ENCODE measurements at places on chromosomes 3 and 15.

DNA sequence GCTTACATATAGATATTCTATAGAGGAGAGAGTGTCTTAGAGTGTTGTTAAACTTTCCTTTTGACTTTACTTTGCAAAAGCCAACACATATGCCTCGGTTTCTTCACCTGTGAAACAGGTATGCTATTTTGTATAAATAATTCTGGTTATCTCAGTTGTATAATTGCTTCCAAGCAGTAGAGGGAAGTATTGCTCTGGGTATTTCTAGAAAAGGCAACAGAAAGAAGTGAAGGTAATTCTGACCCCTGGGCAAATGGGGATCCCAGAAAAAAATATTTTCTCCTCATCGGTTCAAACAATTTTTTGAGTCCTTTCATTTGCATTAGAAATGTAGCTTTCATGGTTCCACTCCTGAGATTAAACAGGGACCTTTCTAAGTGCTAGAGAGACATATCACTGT is 216.5 kb upstream of the SEMA6D start:
- no peak for DNase-seq

DNA sequence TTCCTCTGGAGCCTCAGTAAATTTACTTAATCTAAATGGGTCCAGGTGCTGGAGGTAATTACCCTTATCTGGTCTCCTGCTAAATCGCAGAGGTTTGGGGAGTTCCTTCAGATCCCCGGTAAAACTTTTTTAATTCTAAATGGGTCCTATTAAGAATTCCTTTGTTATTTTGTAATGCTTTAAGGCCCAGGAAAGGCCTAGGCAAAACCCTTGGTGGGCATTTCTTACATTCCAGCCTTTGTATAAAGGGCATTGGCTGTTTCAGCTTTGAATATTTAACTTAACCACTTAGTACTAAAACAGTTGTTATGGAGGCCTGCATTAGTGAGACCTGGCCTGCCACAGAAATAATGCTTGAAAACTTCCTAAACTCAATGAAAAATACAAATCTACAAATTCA is 14.9 kb upstream of the ZNF662 start:
- DNase-seq = no peak

DNA sequence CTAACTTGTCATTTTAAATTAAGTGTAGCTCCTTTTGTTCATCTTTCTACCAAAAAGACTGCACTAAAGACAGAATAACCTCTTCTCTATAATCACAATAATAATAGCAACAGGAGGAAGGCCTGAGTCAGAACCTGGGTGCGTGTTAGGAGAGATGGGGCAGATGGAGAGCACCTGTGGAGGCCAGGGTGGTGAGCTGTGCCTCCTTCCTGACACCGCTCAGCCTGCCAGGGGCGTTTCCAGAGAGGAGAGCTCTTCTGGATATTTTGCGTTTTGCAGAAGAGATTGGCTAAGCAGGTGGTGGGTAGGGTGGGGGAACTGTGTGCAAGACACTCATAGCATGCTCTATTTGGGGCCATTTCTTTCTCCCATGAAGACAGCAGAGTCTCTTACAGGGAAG is 83.5 kb downstream of the MEGF11 start:
- DNase-seq = no peak

DNA sequence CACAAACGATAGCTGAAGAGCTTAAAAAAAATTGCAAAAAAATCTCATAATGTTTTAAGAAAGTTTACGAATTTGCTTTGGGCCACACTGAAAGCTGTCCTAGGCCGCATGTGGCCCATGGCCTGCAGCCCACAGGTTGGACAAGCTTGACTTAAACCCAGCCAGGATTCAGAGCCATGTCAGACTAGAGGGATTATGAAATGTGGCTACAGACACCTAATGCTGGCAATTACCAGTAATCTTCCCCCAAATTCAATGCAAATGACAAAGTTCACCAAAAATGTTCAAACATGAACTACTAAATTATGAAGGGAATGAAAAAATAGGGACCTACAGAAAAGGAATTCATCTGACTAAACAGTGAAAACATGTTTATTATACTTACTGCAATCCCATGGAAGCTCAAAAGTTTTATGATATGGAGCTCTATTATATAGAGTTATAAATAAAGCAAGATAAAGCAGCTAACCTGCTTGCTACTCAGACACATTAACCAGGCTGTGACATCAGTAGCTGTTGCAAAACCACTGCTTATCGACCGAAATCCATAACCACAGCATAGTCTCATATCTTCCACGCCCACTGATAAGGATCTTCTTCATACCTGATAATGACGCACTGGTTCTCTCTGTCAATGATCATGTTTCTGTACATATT is 49.2 kb downstream of the LDHAL6B start:
- DNase-seq = no peak

- no peak for DNase-seq
These were observed 60.0 kb upstream of the MNS1 start for GRCh38 chr15:56524915-56525314.

DNA sequence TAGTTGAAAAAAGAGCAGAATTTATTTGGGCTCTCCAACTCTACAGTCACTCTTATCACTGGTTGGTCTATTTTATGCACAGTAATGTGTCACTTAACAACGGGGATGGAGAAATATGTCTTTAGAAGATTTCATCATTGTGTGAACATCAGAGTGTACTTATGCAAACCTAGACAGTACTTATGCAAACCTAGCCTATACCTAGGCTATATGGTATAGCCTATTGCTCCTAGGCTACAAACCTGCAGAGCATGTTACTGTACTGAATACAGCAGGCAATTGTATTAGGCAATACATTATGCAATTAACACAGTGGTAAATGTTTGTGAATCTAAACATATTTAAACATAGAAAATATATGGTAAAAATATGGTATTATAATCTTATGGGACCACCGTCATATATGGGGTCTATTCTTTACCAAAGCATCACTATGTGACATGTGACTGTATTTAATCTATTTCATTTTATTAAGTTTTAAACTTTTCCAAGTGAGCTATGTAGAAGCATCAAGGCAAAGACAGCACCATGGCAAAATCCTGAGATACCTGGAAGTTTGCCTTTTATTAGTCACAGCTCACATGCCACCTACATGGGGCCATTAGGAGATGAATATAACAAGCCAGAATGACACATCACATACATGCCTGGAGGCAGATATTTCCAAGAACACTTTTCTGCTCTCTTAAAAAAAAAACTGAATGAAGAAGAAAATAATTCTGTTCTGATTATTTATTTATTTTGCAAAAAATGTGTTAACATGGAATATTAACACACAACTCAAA is 537.4 kb downstream of the TUSC7 start:
- DNase-seq = no peak

DNA sequence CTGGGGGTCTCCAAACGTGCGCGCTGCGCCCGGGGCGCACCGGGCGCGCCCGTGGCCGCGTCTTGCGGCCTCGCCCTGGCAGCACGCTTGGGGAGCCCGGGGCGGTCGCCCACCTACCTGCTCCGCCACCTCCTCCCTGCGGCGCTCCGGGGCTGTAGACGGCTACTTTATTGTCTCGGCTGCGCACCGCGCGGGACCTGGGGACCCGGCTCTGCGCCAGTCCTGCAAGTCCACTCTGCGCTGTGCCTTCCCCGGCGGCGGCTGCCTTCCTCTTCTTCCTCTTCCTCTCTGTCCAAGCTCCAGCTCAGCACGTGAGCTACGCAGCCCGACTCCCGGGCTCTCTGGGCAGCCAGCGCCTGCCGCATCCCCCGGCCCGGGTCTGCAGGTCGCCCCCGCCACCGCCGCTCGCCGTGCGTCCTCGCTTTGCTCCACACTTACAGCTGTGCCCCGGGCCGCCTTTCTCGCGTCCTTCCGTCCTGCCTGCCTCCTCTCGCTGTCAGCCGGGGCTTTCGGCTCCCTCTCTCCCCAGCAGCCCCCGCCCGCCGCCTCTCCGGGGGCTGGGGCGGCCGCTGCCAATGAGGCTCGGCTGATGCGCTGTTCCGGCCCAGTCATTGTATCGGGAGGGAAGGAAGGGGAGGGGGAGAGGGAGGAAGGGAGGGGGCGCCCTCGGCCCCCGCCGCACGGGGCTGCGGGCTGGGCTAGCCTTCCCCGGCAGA is 156.4 kb upstream of the FRMD4B start:
- no peak for DNase-seq

- no peak for DNase-seq
These were observed 309.8 kb upstream of the MANF start for GRCh38 chr3:51075221-51075775.

GRCh38 chr3:63096248-63097058 is 181.7 kb upstream of the SYNPR start:
- no peak for DNase-seq

DNA sequence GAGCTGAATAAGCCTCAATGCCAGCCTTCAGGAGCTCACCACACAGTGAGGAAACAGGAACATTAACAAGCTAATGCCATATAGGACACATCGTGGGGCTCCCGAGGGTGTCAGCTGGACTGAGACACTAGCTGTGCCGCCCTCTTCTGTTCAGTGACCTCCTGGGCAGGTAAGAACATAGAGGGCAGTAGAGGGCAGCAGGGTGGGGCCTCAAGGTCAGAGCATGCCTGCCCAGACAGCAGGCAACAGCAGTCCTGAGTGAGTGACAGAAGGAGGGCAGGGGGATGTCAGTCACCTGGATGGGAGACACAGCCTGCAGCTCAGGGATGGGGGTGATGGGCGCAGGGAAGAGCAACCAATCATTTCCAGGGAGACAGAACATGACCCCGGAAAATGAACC is 15.5 kb downstream of the NTRK3 start:
- no peak for DNase-seq

- no peak for DNase-seq
These were observed 13.3 kb upstream of the SRPRB start for GRCh38 chr3:133792171-133792763.

GRCh38 chr15:65982627-65983322 is 113.5 kb downstream of the RAB11A start:
- no peak for DNase-seq

- DNase-seq = no peak
These were observed 849 bp downstream of the TRAK1 start for GRCh38 chr3:42092006-42092405.

DNA sequence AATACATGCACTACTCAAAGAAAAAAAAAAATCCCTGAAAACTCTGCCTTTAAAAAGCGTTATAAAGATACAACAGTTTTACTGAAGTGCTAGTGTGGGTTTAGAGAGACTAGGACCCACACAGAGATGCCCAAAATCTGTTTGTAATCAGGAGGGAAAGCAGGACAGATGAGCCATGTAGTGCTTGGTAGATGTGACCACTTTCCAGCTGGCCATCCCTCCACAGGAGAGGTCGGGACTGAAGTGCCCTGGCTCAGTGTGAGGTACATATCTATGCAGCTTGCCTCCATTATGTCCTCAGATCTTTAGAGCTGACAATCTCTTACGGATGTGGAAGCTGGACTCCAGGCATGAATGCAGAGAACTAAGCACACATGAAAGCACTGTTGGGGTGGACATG is 57.5 kb upstream of the NANOGP8 start:
- no peak for DNase-seq

DNA sequence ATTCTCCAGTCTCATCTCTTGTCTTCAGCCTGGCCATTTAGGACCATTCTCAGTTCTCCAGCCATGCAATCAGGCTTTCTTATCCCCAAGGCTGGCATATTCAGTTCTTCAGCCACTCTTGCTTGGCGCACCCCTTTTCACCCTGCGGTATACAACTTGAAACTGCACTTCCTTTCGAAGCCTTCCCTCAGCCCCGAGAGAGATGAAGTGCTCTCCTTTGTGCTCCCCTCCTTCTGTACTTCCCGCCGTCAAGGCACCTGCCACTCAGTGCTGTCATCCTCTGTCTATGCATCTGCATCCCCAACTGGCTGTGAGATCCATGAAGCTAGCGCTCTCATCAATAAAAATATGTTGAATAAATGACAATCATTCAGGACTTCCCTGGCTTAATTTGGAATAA is 45.7 kb downstream of the MORC1 start:
- no peak for DNase-seq

- no peak for DNase-seq
These were observed 607 bp upstream of the SENP2 start for GRCh38 chr3:185585518-185585858.

DNA sequence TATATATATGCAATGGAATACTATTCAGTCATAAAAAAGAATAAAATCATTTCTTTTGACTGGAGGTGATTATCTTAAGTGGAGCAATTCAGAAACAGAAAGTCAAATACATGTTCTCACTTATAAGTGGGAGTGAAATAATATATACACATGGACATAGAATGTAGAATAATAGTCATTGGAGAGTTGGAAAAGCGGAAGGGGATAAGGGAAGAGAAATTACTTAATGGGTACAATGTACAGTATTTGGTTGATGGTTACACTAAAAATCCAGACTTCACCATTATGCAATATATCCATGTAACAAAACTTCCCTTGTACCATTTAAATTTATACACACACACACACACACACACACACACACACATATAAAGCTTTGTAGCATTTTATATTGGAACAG is 84.3 kb downstream of the RAP2B start:
- DNase-seq = no peak

- DNase-seq = no peak
These were observed 123.8 kb downstream of the GMNC start for GRCh38 chr3:190738636-190739155.

GRCh38 chr15:48604567-48604966 is 40.9 kb downstream of the FBN1 start:
- no peak for DNase-seq

DNA sequence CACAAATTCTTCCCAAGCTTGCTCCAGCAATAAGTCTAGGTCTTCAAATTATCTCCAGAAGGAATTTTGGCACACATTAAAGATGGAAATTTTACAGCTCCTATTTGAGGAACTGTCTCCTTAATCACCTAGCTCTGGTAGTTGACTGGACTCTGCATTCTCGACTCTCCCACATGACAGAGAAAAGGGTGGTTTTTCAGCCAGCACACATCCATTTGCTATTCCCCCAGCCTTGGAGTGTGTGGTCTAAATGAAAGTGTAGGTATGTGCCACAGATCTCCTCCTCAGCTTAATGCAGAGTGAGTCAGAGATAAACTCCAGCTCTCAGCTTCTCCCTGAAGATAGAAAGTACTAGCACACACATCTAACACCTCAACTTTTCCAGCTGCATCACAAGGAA is 62.2 kb upstream of the ALCAM start:
- no peak for DNase-seq

DNA sequence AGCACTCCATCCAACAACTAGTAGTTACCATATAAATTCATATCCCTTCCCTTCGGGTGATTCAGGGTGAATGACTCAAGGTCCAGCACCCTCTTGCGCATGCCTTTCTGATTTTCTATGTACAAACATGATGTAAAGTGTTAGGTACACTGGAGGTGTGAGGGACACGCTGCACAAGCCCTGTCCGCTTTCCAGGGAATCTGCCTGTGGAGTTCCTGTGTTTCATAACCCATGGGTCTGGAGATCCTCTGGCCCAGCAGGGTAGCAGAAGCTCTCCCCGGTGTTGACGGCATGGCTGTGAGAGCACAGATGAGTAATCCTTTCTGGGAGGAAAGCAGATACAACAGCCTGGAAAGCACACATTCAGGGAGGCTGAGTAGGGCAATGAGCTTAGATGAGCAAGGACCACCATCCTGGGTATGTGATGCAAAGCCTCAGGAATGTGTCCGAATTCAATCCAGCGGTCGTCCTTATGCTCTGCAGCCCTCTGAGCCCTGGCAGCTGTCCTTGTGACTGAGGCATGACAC is 142.9 kb upstream of the TP63 start:
- no peak for DNase-seq

- DNase-seq = no peak
These were observed 4.0 kb upstream of the SLC25A38 start for GRCh38 chr3:39378957-39379777.
